Cortex of kidney (tissue), 1 donor: ENCODE measurements at places on chromosomes 5 and 9.

DNA sequence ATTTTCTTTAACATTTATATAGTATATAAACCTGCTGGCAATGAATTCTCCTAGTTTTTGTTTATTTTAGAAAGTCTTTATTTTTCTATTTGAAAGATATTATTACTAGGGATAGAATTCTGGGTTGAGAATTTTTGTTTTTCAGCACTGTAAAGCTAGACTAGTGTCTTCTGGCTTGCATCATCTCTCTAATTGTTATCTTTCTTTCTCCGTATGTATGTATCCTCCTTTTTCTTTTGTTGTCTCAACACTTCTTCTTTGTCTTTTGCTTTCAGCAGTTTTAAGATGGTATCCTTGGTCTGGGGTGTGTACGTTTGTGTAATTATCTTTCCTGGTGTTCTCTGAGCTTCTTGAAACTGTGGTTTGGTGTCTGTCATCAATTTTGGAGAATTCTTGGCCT is 48.8 kb downstream of the FBXO4 start:
- no peak for DNase-seq

- DNase-seq = no peak
Observed at GRCh38 chr9:95607507-95607906, 90.7 kb upstream of the PTCH1 start.

DNA sequence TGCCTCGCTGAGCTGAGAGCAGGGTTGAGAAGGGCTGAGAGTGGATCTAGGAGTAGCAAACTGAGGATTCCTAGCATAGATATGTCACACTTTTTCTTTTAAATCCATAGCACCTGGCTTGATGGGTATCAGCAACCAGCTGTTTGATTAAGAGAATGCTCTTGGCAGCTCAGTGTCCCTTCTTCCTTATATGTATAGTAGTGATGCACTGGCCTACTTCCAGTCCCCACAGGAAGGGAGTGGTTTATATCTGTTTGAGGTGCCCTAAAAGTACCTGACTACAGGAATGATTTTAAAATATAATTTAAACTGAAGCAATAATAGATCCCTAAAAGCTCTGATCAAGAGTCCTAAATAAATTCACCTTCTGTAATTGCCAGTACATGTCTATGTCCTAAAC is 546.8 kb upstream of the ZNF608 start:
- no peak for DNase-seq

GRCh38 chr9:81517954-81518353 is 171.4 kb downstream of the TLE1 start:
- DNase-seq = no peak
